GM03348 (cell line): ENCODE measurements at places on chromosomes 5 and 9.

DNA sequence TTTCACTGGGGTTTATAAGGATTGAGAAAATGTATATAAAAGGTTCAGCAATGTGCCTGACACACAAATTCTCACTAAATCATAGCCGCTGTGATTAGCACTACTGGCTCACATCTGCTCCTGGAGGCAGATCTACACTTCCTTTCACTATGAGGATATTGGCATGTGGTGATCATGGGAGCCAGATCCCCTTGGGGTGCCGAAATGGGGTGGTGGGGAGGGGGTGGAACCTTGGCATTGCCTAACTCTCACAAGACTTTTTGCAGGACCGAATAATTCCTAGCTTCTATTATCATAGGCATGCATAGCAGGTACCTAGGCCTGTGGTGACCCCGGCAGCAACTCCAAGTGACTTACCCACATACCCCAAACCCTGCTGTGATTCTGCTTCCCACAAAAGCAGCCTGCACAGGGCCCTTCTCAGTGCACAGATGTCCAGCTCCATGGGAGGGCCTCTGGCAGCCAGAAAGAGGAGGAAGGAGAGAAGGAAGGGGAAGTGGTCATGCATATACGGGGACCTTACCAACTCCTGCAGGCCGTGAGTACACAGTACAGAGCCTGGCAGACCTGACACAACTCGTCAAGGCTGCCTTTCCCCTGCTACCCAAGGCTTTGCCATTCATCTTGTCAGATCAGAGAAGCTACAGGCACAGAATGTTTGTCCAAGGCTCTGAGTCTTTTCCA is 61.3 kb upstream of the IQGAP2 start:
- no peak for DNase-seq

DNA sequence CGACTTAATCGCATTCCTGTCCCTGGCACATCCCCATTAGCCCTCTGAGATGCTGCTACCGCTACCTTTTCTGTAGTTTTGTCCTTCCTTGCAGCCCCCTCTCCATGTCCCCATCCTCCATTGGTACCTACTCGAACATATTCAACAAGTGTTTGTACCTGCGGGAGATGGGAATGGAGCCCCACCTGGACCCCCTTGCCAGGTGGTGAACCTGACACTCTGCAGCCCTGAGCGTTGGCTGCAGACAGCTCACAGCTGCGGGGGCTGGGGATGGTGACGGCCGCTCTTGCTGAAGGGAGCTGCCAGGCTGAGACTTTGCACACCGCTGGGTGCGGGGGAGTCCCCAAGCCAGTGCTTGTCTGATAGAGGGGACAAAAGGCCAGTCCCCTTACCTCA is 96.3 kb upstream of the DAP start:
- DNase-seq: no peak

GRCh38 chr5:153491038-153491744 is 721 bp downstream of the GRIA1 start:
- no peak for DNase-seq

GRCh38 chr5:91706785-91707520 is 323.8 kb upstream of the ARRDC3 start:
- no peak for DNase-seq

- no peak for DNase-seq
These were observed 61.7 kb upstream of the TAF11L2 start for GRCh38 chr5:17436350-17436749.

DNA sequence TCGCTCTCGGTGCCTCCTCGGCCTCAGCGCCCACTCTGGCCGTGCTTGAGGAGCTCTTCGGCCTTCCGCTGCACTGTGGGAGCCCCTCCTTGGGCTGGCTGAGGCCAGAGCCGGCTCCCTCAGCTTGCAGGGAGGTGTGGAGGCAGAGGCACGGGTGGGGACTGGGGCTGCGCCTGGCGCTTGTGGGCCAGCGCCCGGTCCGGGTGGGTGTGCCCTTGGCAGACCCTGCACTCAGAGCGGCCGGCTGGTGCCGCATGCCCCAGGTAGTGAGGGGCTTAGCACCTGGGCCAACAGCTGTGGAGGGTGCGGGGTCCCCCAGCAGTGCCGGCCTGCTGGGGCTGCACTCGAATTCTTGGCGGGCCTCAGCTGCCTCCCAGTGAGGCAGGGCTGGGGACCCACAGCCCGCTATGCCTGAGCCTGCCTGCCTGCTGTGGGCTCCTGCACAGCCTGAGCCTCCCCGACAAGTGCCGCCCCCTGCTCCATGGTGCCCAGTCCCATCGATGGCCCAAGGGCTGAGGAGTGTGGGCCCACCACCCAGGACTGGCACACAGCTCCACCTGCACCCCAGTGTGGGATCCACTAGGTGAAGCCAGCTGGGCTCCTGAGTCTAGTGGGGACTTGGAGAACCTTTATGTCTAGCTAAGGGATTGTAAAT is 2085.2 kb upstream of the ACO1 start:
- DNase-seq: no peak

DNA sequence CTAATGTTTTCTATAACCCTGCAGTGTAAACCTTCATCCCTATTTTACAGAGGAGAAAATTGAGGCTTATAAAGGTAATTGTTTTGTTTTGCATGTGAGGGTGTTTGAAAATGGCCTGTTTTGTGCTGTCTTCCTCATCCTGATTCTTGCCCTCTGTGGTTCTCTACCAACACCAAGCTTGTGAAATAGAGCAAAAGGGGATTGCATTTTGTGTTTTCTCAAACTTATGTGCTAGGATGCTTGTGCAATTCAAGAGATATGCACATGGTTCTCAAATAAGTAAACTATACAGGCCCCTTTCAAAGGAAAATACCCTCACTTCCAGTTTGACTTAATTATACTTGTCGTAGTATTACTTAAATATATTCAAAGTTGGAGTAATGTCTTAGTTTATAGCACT is 17.2 kb downstream of the PAM start:
- no peak for DNase-seq

DNA sequence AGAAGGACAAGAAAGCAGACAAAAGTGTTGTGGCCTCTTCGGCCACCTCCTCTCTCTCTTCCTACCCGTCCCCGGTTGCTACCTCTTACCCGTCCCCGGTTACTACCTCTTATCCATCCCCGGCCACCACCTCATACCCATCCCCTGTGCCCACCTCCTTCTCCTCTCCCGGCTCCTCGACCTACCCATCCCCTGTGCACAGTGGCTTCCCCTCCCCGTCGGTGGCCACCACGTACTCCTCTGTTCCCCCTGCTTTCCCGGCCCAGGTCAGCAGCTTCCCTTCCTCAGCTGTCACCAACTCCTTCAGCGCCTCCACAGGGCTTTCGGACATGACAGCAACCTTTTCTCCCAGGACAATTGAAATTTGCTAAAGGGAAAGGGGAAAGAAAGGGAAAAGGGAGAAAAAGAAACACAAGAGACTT is 2.4 kb downstream of the EGR1 start:
- no peak for DNase-seq

DNA sequence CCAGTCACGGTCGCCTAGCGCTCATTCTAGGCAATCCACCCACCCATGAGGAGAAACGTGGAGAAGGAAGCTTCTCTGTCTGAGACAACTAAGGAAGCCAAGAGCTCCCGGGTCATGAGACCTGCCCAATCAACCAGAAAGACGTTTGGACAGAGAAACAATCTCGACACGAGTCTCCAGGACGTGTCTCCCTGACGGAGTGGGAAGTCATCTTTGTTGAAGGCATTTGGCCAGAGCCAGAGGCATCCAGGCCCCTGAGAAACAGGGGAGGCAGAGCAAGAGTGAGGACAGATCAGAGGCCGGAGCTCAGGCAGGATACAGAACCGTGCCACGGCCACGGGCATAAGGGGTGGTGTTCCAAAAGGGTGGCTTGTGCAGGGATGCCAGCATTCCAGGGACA is 479.0 kb downstream of the SPATA31A7 start:
- no peak for DNase-seq

DNA sequence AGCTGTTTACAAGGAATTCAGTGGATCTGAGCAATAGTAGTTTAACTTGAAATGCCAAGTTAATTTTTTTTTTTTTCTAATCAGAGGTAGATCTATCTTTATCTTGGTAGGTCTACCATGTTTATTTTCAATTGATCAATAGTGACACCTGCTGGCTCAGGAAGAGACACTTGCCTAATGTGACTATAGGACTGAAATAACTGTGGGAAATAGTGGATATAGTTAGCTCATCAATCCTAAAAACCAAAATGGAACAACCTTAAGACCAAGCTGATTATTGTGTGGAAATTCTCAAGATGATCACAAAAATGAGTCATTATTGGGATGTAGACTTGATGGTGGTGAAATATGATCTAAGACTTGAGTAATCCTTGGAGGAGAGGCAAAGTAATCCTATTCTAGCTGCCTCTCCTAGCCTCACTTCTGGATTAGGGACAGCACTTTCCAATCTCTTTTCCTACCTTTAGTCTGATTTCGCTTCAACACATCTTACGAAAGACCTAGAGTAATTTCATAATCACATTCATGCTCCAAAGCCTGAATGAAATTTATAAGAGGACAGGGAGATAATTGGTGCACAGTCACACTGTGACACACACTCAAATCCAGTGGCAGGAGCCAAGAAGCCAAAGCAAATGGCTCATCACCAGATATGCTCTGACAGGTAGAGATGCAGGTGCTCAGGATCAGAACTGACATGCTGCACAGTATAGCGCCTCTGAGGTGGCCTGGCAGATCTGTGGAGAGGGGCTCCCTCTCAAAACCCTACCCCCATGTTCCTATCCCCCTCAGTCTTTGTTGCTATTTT is 156.3 kb downstream of the HMHB1 start:
- DNase-seq: peak; percentile 59

GRCh38 chr5:10932426-10932825 is 171.4 kb upstream of the DAP start:
- peak; percentile 14 for DNase-seq

GRCh38 chr5:178279026-178279722 is 46.6 kb upstream of the PHYKPL start:
- DNase-seq: no peak

DNA sequence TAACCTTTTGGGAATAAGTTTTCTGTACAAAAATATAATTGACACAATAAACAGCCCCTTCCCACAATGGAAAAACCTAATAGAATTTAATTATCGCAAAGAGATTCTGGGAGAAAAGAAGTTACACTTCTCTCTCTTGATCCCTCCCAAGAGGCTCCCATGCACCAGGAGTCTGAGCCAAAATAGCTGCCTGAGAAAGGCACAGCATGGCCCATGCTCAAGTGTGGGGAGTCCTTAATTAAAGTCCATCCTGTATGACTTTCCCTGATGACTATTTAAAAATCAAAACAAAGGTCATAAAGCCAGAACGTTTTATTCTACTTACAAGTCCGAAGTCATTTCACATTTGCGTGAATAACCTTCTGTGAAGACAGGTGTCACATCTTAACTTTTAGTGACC is 155.1 kb downstream of the SPOCK1 start:
- no peak for DNase-seq

DNA sequence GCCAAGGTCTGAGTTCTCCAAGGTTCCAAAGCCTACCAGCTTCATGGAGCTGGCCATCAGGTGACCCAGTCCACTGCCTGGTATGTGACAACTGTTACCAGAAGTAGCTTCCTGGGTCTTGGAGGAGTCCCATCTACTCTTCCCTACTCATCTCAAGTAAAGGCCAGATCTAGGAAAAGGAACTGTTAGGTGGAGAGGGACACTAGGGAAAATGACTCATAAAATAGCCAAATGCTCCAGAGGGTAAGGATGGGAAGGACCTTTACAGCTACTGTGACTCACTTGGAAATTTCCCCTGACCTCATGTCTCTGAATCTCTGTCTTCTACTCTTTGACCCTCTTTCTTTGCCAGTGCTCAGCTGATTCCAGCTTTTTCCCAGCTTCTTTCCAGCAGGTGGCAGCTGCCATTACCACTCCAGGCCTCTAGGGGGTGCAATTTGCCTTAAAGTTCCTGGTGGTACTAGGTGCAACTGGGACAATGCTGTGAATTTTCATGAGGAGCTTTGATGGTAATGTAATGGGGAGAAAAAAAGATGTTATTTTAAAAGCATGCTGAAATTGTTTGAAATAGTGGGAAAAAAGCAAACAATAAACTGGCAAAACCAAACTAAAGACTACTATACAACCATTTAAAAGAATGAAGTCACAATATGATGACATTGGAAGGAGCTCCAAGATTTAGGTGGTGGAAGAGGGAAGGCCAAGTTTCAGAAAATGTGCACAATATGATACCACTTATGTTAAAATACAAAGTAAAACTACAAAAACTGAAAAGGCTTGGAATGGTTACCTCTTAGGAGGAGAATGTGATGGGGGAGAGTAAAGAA is 27.1 kb upstream of the MYORG start:
- DNase-seq: peak; percentile 81

DNA sequence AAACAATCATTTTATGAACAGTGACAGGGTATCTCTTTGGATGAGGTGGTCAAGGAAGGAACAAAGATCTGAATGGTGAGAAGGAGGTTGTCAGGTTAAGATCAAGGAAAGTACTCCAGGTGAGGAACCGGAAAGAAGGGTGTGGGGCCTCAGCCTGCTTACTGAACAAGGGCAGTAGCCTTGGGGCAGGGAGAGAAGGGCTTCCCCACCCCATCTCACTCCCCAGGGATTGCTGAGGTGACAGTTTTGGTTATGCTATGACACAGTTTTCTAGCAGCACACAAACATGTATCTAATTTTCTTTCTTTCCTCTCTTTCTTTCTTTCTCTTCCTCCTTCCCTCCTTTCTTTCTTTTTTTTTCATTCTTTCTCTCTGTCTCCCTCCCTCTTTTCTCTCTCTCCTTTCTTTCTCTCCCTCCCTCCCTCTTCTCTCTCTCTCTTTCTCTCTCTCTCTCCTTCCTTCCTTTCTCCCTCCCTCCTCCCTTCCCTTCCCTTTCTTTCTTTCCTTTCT is 4.1 kb upstream of the HDHD3 start:
- DNase-seq: no peak

DNA sequence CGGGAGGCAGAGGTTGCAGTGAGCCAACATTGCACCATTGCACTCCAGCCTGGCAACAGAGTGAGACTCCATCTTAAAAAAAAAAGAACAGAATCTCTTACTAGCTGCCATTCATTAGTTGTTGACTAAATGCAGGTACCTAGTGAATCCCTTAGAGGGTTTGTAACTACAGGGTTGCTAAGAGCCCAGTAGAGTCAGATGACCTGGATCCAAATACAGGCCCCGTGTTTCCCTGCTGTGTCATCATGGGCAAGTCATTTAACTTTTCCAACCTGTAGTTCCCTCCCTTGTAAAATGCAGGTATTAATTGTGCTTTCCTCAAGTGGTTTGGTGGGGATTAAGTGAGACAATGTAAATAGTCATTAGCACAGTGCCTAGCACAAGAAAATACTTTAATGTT is 32.8 kb downstream of the PLAC8L1 start:
- DNase-seq: no peak

- no peak for DNase-seq
These were observed 12.3 kb upstream of the CORO2A start for GRCh38 chr9:98204692-98205091.

- DNase-seq: no peak
These were observed 178.6 kb downstream of the FGF18 start for GRCh38 chr5:171597946-171598640.

GRCh38 chr5:39299962-39300361 is 64.3 kb downstream of the C9 start:
- no peak for DNase-seq

GRCh38 chr9:18379073-18379811 is 94.7 kb upstream of the ADAMTSL1 start:
- DNase-seq: no peak

GRCh38 chr9:37997636-37998374 is 71.2 kb downstream of the SHB start:
- DNase-seq: no peak
